ENCODE measurements at places on chromosomes 11 and 22.

- no peak for DNase-seq
These were observed 56.3 kb downstream of the LRRC74B start for GRCh38 chr22:21101877-21102638.

DNA sequence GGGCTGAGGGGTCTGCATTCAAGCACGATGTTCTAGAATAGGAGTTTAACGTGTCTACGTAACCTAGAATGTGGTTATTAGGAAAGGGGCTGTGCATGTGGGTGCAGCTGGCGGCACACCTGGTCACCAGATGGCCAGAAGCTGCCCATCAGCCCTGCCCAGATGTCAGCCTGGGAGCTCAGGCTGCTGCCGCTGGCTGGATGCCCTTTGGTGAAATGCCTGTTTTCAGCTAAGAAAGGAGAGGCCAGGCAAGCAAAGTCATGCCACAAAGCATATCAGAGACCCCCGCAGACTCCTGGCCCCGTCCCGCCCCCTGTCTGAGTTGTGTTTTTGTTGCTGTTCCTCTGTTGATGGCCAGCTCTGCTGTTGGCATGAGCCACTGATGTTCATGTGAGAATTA lies 11.3 kb upstream of the ADORA2A start:
- DNase-seq = no peak

GRCh38 chr11:85945788-85946187 lies 90.6 kb downstream of the CCDC83 start:
- DNase-seq = no peak

DNA sequence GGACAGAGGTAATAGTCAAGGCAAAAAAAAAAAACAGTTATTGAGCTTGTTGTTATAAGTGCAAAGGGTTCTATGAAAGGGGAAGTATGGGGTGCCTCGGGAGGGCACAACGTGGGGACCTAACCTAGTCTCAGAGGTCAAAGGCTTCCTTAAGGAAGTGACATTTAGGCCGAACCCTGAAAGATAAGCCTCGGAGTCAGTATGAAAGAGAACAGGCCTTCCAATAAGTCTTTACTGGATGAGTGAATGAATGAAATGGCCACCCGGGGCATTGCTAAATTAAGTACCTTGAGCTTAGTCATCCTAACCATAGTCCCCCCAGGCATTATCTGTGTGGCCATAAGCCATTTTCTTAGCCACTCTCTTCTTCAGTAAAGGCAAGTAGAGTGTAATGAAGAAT lies 19.7 kb downstream of the FLI1 start:
- DNase-seq = no peak

DNA sequence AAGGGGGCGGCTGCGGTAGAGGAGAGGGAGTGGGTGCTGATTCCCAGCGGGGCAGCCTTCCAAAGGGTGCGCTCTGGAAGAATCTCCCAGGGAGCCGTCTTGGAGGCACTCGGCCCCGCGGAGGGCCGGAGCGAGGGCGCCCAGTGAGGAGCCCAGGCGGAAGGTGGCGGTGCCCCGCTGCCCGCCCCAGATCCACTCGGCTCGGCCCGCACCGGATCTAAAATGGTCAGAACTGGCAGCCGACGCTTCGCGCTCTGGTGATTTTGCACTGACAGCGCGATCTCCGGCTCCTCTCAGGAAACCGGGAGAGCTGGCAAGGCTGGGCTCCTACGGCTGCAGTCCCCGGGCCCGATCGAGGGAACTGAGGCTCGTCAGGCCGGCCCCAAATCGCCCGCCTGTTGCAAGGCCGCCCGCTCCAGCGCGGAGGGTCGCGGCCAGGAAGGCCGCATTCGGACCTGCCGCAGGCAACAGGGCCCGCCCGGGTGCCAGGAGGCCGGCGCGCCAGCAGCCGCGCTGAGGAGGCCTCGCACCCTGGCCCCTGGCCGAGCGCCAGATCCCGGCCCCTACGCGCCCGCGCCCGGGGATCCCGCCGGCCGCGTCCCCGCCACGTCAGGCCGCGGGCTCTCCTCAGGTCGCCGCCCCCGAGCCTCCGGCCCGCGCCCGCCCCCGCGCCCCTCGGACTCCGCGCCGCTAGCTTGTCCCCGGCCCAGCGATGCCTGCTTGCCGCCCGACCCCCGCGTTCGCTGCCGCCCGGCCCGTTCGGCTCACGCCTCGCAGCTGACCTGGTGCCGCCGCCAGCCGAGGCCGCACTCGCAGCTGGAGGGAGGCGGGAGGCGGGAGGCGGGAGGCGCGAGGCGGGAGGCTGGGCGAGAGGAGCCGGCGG lies at the start of gene KLHL22:
Gene KLHL22 (minus strand): TSS at position 818 of the 883 bp plus-strand sequence. CDS start 6,584 bp downstream, outside the sequence.
- peak; percentile 35 for DNase-seq

- no peak for DNase-seq
These were observed 106.2 kb downstream of the RAB38 start for GRCh38 chr11:88068848-88069554.

DNA sequence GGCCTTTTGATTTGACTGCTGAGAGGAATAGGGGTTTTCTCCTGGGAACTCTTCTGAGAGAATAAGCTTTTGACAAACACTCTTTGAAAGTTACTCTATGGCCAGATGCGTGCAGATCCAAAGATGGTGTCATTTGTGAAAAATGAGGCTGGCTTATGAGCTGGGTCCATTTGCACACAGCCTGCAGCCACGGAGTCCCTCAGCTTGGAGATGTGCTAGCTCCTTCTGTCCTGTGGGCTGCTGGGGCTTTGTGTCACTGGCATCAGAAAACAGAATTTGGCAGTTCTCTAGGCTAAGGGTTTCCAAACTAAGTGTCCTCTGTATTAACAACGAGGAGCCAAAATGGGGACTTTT lies 702.4 kb downstream of the NTM start:
- DNase-seq = no peak

GRCh38 chr11:87574193-87574592 lies 536.5 kb downstream of the TMEM135 start:
- DNase-seq = no peak

- DNase-seq = peak; percentile 16
These were observed 5.3 kb downstream of the BDNF start for GRCh38 chr11:27694992-27695391.

GRCh38 chr11:10588904-10589303 lies 20.4 kb upstream of the LYVE1 start:
- no peak for DNase-seq

GRCh38 chr22:31449506-31449905 lies 40.1 kb downstream of the EIF4ENIF1 start:
- no peak for DNase-seq

- DNase-seq = no peak
These were observed 187.6 kb downstream of the ADAMTS15 start for GRCh38 chr11:130635937-130636630.

DNA sequence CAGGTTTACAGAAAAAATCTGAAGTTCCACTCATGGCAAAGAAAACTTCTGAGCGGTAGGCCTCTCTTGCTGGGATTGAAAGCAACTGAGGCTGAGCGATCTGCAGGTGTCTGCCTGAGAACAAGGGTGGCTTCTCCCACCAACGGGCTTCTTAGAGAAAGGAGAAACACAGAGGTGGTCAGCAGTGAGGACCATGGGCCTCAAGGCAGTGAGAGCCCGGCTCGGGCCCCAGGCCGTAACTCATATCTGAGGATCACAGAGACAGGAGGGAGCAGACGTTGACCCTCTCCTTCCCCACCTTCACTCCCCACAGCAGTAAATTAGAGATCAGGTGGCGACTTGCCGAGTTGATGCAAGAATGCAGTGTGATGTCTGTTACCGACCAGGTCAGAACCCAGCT lies 50.9 kb upstream of the RTL6 start:
- no peak for DNase-seq

- no peak for DNase-seq
These were observed 18.9 kb downstream of the TPST2 start for GRCh38 chr22:26570864-26571525.

GRCh38 chr11:31809857-31810778 lies 1.0 kb downstream of the PAX6 start:
- DNase-seq = no peak

- DNase-seq = peak; percentile 88
These were observed 15.4 kb upstream of the CASTOR1 start for GRCh38 chr22:30304495-30305244.

GRCh38 chr11:76465701-76466100 lies 20.9 kb downstream of the EMSY start:
- DNase-seq = no peak

GRCh38 chr11:104531894-104532293 lies 366.4 kb downstream of the CASP12 start:
- no peak for DNase-seq

DNA sequence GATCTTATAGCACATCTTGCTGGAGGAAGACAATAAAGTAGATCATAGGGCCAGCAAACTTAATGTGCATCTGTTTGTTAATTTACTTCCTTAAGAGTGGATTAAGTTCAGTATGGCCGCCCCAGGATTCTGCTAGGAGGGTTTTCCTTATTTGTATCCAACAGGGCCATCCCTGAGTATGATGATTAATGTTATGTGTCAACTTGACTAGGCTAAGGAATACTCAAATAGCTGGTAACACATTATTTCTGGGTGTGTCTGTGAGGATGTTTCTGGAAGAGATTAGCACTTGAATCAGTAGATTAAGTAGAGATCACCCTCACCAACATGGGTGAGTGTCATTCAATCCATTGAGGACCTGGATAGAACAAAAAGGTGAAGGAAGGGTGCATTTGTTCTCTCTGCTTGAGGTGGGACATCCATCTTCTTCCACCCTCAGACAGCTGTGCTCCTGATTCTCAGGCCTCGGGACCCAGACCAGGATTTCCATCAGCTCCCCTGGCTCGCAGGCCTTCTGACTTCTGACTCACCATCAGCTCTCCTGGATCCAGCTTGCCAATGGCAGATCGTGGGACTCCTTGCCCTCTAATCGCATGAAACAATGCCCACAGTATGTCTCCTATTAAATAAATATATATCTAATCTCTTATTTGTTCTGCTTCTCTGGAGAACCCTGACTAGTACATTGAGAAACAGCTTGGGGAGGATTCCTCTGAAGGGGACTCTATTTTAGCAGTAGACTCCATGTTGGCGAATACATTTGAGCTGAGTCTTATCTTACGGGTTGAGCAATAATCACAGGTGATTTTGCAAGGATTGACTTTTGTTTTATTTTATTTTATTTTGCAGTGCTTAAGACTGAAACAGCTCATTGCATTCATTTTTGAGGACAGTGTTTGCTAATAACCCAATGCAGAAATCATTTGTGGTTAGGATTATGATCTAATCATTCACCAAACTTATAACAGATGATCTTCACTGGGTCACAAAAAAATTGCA lies 9.0 kb upstream of the ZBTB44 start:
- no peak for DNase-seq

GRCh38 chr11:14902650-14903350 lies 10.8 kb upstream of the CYP2R1 start:
- no peak for DNase-seq

DNA sequence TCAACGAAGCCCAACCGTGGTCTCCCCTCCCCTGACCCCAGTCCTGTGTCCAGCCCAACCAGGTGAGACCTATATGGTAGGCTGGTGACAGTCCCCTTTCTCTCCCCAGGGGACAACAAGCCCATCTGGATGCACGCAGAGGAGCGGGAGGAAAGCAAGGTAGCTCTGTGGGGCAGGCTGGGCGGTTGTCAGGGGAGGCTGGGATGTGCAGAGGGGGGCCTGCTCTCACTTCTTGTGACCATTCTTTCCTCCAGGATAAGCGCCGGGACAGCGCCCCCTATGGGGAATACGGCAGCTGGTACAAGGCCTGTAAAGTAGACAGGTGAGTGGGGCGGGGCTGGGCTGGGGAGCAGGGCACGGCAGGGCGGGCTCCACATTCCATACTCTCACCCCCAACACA lies 3.5 kb upstream of the RAB1B start:
- DNase-seq = peak; percentile 41

DNA sequence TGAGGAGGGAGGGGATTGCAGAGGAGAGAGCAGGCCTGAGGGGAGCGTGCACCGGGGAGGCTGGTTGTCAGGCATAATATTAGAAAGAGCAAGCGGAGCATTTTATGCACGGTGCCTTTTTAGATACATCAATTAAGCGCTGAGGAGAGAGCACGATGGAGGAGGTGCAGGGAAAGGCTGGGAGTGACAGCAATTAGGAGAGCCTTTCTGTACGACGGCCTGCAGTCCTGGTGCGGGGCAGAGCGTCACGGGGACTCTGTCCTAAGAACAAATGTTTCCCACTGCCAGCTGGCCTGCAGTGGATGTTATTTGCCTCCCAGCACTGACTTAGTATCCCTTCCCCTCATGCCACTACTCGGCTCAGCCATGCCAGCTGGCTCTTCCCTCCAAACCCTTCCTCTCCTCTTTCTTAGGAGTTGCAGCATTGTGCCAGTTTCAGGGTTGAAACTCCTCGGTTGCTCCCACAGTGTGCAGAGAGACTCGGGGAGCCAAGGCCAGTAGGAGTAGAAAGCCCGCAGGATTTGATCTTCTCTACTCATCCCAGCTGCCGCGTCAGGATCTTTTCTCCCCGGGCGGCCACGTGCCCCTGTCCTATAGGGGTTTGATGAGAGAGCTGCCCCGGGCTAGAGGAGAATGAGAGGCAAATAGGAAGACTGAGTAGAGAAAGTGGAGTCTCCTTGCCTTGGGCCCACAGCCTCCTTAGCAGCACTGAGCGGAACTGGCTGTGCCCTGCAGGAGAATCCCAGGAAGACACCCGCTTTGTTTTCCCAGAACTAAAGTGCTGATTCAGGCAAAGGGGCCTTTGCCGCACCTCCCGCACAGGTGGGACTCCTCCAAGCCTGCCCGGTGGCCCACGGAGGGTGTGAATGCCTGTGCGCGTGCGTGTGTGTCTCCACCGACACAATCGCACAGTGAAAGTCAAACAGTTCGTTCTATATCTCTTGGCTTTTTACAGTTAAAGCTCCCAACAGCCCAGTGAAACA lies 875.3 kb downstream of the NTM start:
- no peak for DNase-seq

DNA sequence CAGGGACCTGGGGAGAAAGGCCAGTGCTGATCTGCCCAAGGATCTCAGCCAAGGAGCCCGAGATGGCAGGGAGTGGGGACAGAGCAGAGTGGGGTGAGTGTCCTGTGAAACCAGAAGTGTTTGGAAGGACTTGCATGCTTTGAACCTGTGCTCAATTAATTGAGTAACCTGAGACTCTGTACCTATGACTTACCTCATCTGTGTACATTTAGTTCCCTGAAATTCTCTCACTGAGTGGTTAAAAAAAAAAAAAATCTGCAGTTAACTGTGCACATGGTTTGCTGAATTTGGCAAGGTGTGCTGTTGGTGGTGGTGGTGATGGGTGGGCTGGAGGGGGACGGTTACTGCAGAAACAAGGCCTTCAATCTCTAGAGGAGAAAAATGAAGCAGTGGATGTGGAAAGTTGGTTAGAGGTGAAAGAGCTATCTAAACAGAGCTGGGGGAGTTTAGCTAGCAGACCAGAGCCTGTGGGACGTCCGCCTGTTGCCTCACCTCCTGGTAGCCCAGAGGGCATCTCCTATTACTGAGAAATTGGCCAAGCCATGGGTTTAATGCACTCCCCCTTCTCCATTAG lies 8.3 kb upstream of the SORL1-AS1 start:
- DNase-seq = no peak

GRCh38 chr11:46332568-46333393 lies 14.5 kb upstream of the DGKZ start:
- DNase-seq = no peak

GRCh38 chr11:122439866-122440810 lies 215.4 kb upstream of the UBASH3B start:
- DNase-seq = no peak

GRCh38 chr22:23064381-23065068 lies 5.8 kb upstream of the GNAZ start:
- no peak for DNase-seq
